ENCODE measurements at places on chromosomes 2 and 18.

GRCh38 chr2:215171151-215171550, 32.7 kb upstream of the ABCA12 start:
- DNase-seq, result peak; percentile 10

GRCh38 chr2:3759331-3759730, 56.0 kb downstream of the DCDC2C start:
- DNase-seq, result no peak

GRCh38 chr2:144937910-144938709, 418.2 kb upstream of the ZEB2 start:
- DNase-seq, result no peak

DNA sequence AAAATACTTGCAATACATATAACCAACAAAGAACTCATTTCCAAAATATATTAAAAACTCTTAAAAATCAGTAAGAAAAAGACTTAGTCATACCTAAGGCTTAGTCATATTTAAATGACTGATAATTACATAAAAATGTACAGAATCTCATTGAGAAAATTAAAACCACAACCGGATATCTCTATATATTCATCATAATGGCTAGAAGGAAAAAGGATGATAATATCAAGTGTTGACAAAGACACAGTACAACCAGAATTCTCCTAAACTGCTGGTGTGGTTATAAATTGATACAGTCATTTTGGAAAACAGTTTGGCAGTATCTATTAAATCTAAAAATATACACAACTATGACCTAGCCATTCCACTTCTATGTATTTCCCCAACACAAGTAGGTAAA, 27.1 kb upstream of the IHH start:
- DNase-seq, result no peak

- DNase-seq, result no peak
These were observed 123.8 kb downstream of the NCKAP5 start for GRCh38 chr2:133444465-133444864.

- DNase-seq, result no peak
These were observed 11.8 kb downstream of the MAPRE3 start for GRCh38 chr2:26982102-26982742.

GRCh38 chr2:118190474-118190873, 102.2 kb downstream of the INSIG2 start:
- no peak for DNase-seq

DNA sequence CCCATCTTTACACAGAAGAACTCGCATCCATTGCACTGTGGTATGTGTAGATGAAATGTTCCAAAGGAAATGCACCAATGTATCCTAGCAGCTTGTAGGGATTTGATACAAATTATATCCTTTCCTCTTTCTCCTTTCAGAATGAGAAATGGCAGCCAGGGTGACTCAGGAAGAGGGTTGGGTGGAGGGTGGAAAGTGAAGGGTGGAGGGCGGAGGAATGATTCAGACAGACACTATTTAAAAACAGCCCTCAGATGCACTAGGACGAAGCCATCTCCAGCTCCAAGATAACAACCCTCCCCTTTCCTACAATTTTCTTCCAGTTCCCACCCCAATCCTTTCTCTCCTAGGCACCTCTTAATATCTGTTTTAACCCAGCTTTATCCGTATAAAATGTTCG, 96.2 kb upstream of the STK39 start:
- no peak for DNase-seq

- DNase-seq, result no peak
These were observed 332.0 kb downstream of the CYRIA start for GRCh38 chr2:16333681-16334080.

DNA sequence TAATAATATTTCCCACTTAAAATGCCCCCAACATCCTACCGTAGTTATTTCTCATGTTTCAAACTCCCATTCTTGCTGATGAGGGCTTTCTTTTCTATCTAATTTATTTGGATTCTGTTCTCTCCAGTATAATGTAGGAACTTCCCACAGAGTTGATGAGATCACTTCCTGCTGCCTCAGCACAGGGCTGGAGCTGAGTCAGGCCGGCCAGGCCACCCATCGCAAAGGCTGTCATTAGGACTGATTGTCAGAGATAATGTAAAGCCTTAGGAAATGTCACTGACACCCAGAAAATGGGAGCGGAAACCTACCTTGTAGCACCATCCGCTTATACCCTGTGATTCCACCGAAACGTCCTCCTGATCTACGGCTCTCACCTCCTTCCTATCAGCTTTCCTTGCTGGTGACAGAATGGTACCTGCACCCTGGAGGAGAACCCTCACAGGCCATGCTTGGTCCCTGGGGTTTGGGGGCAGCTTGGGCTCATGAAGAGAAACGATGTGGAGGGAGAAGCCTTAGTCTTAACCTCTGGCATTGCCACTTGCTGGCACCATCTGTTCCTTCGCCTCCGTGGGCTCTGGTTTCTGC, 672.8 kb upstream of the ID2 start:
- no peak for DNase-seq

DNA sequence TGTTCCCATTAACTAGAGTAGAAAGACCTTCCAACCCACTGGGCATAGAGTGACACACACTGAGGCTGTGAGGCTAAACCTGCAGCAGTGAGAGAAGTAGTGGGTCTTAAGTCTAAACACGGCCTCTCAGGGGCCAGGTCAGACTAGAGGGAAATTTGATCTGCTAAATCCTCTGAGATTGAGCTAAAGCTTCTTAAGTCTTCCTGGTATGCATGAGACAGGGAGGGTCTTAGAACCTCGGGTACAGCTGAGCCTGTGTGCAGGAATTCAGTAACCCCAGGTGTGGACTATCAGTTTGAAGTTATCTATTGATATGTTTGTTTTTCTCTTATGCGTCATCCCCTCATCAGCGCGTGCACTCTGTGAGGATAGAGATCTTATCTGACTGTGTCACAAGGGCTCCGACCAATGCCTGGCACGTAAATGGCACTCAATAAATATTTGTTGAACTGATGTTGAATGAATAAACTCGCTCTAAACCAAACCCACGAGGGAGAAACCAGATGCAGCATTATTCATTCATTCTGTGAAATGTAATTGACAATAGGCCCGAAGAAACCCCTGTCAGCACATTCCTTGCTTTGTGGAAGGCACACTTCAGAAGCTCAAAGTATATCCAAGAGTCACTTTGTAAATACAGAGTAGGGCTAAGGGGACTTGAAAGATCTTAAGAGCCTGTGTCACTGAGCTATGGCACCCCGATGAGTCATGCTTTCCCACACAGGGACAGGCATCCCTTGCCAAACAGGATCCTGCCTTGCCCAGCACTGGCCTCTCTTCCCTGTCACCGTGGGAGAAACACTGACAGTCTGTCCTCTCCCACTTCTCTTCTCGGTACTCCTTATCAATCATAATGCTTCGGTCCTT, 21.7 kb upstream of the RAB10 start:
- no peak for DNase-seq

DNA sequence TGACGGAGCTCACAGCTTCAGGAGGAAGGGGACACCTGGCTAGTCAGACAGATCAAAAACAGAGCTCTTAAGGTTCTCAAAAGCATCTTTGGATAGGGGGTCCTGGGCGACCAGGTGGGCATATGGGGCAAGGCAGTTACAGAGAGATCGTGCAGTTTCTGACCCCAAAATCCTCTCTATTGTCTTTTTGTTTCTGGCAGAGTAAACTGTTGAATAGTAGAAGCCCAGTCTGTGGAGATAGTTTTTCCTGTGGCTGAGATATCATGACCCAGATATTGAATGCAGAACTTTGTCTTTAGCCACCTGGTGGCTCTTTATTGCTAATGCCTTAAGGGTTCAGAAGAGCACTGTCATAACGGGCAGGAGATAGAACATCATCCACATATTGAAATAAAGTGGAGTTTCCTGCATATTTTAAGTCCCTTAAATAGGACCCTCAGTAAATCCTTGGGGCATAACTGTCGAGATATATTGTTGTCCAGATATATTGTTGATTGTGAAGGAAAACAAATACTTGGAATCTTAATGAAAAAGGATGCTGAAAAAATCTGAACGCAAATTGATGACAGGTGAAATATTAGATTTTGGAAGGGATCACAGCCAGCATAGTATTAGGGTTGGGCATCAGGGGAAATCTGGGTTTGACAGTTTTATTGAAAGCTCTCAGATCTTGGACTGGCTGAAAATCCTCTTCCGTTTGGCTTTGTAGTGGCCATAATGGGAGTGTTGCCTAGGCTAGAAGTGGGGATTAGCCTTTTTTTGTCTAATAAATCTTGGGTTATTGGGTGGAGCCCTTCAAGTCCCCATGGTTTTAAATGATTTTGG, 14.1 kb upstream of the ZDBF2 start:
- no peak for DNase-seq

GRCh38 chr2:210839450-210839849, 283.1 kb downstream of the CPS1 start:
- no peak for DNase-seq

- no peak for DNase-seq
These were observed 70.7 kb downstream of the HDAC4 start for GRCh38 chr2:239329972-239330572.

- DNase-seq, result no peak
These were observed 925.7 kb downstream of the EPHA4 start for GRCh38 chr2:220646424-220646823.

DNA sequence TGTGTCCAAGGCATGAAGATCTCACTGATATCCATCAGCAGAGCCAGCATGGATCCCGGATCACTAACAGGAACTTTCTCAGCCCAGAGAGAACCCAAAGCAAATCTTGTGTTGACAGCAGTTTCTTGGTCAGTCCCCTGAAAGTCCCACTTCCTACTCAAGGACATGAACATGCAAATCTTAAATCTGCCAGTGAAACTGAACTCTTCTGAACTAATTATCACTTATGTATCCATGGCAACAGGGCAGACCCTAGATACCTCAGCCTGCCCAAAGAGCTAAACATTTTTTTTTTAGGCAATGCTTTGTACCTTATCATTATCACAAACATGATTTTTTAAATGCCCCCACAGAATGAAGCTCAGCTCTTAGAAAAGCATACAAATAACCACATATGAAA, 127.8 kb upstream of the DDX18 start:
- DNase-seq, result no peak

GRCh38 chr2:32932825-32933755, 13.7 kb upstream of the LTBP1 start:
- DNase-seq, result no peak

GRCh38 chr2:113076954-113077669, 9.3 kb downstream of the IL1F10 start:
- DNase-seq, result no peak

DNA sequence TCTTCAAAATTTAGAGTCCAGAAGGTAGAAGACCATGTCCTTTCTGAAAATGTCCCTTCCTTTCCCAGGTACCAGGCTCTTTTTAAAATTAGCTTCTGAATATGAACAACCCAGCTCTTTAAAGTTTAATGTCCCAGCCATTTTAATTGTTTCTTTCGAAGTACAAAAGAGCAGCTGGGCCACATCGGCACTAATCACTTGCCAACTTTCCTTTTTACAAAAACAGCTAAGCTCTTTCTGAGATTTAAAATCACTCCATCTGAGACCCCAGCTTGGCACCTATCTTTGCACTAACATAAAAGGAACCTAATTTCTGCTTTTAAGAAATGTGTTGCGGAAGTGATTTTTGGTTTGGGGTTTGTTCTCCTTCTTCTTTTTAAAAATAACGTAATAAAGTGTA, 2.6 kb downstream of the BOD1L2 start:
- DNase-seq, result no peak

DNA sequence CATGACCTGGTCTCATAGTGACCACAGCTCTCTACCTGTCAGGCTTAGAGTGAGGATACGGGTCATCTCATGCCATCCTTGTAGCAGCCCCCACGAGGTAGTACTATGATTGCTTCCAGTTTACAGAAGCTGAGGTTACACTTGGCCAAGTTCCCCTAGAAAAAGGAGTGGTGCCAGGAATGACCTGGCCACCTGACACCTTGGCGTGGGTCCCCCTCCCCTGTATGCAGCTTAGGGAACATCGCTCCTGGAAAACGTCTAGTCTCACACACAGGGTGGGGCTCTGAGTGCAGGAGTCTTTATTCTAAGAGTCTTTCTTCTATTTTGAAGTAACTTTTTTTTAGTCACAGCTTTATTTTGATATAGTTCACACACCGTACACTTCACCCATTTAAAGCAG, 14.8 kb downstream of the NPPC start:
- DNase-seq, result no peak

DNA sequence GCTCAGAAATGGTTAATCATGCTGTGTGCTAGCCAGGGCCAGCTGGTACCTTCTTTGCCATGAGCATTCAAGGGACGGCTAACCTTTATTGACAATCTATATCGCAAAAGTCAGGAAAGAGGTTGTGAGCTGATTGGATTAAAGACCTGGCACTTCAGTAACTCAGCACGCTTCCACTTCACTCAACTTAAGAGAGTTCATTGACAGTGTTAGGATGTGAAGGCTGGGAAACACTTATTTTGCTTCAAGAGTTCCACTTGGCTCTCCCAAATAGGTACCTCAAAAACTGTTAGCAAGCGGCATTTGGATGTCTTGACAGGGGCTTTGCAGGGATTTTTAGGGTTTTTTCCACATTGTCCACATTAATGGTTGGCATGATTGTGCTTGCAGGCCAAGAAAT, 25.1 kb upstream of the TXNDC2 start:
- no peak for DNase-seq

- DNase-seq, result no peak
These were observed 109.4 kb downstream of the ZFP36L2 start for GRCh38 chr2:43116988-43117387.

DNA sequence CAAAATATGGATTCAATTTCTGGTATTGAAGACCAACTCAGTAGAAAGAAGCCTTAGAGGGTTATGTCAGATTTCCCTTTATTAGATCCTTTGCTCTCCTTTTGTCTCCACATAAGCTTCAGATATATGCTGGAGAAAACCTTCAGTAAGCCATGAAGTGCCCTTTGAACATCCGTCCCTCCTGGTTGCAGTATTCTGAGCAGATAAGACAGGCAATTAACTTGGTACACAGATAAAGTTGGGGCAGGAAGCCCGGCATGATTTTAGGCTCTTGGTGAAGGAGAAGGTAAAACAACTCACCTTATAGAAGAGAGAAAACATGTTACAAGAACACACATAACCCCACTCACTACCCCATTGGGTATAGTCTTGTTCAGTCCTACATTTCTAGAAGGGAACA, 76.4 kb downstream of the SRD5A2 start:
- no peak for DNase-seq

- DNase-seq, result no peak
These were observed 48.1 kb downstream of the LHCGR start for GRCh38 chr2:48707466-48707865.

- no peak for DNase-seq
These were observed 113.1 kb upstream of the SRD5A2 start for GRCh38 chr2:31693882-31694281.

GRCh38 chr2:61158356-61158955, 3.5 kb upstream of the C2orf74 start:
- DNase-seq, result no peak

GRCh38 chr2:178397002-178397605, 53.9 kb downstream of the PRKRA start:
- DNase-seq, result peak; percentile 55

DNA sequence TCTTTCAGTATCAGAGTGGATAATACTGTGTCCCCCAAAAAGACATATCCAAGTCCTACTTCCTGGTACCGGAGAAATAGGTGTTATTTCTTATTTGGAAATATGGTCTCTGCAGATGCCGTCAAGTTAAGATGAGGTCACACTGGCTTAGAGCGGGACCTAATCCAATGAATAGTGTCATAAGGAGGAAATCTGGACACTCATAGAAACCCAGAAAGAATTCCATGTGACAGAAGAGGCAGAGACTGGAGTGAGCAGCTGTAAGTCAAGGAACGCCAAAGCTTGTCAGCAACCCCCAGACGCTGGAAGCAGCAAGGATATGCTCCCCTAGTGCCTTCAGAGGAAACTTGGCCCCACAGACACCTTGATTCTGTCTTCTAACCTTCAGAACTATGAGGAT, 69.8 kb downstream of the CCBE1 start:
- DNase-seq, result no peak
